Stimulated activated CD4-positive, alpha-beta T cell treated with anti-CD3 and anti-CD28 coated beads, Interleukin-1b, Interleukin-23, amount 100 ng/mL, for 1 hour (primary cell): ENCODE measurements at places on chromosomes 12 and 14.
A peak's percentile ranks its signal among the peaks of the same experiment; 100 is the strongest.

GRCh38 chr12:4027412-4027811, 154.2 kb upstream of the PARP11 start:
- DNase-seq: peak; percentile 34

- DNase-seq: no peak
Measured at GRCh38 chr12:22626406-22626805, 1.4 kb downstream of the ETNK1 start.

DNA sequence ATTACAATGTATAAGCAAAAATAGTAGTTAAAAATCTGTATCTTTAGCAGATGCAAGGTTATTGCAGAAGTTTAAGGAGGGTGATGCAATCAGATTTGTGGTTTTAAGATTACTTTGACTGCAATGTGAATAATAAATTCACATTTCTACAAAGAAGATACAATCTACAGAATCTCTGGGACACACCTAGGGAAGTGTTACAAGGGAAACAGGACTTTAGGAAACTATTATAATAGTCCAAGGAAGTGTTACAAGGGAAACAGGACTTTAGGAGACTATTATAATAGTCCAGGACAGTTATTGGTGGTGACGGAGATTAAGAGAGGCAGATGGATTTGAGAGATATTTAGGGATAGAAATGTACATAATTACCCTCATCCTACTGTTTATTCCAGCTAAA, 154.4 kb upstream of the GARIN6 start:
- DNase-seq: no peak

GRCh38 chr14:79438696-79439342, 772.5 kb downstream of the DIO2 start:
- no peak for DNase-seq

DNA sequence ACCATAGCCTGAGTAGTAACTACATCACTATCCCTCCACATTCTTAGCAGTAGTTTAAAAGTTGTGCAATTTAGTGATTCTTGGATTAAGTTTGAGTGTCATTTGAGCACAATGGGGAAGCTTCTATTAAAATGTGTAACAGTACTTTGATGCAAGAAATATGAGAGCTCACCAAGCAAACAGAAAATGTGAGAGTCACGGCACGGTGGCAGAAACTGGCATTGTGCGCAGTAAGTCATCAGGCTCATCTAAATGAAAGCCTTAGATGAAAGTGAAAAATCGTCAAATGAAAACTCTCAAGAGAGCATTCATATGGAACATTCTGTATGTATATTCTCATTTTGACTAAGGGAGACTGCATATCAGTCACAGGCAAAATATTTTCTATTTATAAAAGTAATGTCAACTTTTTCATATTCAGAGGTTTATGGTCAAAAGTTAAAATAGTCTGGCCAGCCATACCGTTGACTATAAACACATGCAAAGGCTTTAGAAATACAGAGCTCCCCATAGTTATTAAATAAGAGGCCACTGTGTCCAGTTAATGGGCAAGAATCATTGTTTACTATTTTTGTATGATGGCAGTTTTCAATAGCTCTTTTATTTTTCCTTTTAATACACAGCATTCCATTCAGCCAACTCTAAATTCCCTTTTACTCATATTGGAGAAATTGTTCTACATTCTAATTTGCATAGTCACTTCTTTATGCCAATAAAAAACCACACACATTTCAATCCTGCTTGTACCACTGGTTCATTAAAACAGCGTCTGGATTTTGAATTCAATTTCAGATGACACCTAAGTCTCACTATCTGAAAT, 167.9 kb downstream of the PRKD1 start:
- DNase-seq: no peak

DNA sequence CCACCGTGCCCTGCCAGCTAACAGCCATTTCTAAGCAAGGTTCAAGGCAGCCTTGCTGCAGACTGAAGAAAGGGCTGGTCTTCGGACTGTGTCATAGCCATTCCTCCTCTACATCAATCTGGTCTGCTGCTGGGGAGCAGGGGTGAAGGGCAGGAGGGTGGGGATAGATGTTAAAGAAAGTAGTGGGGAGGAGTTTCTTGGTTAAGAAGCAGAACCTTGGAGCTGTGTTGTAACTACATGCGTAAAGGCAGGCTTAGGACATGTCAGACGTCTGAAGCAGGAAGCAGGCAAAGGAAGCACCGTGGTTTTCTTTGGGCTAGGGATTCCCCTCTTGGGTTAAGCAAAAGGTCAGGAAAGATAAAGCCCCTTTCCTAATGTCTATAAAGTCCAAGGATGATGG, 18.1 kb upstream of the NEK9 start:
- no peak for DNase-seq

DNA sequence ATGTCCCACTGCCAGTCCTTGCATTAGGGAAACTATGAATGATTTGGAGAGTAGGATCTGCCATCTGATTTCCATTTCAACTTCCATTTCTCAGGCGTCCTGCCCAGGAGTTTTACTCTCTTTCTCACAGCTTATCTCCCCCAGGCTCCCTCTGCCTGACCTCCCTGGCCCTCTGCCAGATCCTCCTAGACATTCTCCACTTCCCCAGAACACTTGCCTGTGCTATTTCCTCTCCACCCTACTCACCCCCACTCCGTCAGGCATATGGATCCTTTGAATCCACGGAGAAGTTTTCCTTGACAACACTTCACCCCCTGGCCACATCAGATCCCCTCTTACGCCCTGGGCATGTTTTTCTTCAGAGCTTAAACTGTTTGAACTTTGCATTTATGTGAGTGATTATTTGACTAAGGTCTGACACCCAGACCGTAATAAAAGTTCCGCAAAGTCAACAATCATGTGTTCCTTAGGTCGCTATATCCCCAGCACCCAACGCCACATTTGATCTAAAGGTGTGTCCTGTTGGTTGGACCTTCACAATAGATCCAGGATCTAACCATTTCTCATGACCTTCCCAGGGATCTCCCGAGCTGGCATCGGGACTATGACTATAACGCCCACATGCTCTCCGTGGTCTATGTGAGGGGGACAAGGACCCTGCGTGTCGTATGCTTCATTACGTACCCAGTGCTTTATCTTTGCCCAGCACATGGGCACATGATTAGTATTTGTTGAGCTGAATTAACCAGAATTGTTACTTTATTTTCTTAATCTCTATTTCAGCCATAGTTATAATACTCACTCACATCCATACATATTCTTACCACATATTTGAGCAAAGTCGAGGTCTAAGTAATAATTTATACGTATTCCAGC, 255.8 kb upstream of the FOXN3 start:
- DNase-seq: no peak

- DNase-seq: no peak
Measured at GRCh38 chr12:127944211-127944899, 322.6 kb upstream of the TMEM132C start.

DNA sequence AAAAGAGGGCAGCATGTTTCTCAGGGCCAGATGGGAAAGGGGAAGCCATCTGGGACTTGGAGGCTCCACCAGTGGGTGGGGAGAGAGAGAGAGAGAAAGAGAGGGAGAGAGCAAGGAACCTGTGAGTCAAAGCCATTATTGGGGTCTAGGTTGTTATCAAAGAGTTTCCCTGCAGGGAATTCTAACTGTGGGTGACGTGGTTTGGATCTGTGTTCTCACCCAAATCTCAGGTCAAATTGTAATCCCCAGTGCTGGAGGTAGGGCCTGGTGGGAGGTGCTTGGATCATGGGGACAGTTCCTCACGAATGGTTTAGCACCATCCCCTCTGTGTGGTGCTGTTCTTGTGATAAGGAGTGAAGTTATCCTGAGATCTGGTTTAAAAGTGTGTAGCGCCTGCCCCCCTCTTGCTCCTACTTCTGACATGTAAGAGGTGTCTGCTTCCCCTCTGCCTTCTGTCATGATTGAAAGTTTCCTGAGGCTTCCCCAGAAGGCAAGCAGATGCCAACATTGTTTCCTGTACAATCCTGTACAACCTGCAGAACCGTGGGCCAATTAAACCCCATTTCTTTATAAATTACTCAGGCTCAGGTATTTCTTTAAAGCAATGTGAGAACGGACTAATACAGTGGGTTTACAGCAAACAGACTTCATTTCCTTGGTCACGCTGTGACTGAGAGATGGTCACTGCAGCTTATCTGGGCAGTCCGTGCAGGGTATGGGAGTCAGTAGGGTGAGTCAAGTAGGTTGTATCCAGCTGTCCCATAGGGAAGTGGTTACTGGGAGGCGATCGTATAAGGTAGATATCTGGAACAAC, 52.4 kb downstream of the CCDC91 start:
- no peak for DNase-seq

- no peak for DNase-seq
Measured at GRCh38 chr14:64623554-64624165, 73.9 kb downstream of the PPP1R36 start.

- no peak for DNase-seq
Measured at GRCh38 chr12:43060742-43061141, 471.2 kb upstream of the PRICKLE1 start.

- DNase-seq: no peak
Measured at GRCh38 chr12:106541201-106541600, 41.6 kb upstream of the RFX4 start.

DNA sequence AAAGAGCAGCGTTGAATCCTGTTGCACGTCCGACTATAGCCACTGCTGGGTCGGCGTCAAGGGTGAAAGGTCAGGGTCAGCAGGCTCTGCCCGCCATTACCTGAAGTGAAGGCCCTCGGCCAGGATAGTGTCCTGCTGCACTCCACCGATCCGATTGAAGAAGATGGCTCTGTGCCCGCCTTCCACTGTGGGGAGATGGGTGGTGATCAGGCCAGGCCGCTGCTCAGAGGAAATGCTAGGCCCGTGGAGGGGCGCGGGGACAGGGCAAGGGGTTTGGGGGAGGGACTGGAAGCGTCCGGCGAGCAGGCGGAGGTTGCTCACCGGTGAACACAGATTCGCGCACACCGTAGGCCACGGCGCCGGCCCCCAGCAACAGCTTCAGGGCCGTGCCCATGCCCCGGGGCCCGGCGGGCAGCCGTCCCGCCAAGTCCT, 352 bp downstream of the PHB2 start:
- no peak for DNase-seq
